ENCODE measurements at places on chromosomes 7 and 10.
A peak's percentile ranks its signal among the peaks of the same experiment; 100 is the strongest.

- no peak for DNase-seq
These were observed 229.6 kb downstream of the NSUN6 start for GRCh38 chr10:18421726-18422293.

DNA sequence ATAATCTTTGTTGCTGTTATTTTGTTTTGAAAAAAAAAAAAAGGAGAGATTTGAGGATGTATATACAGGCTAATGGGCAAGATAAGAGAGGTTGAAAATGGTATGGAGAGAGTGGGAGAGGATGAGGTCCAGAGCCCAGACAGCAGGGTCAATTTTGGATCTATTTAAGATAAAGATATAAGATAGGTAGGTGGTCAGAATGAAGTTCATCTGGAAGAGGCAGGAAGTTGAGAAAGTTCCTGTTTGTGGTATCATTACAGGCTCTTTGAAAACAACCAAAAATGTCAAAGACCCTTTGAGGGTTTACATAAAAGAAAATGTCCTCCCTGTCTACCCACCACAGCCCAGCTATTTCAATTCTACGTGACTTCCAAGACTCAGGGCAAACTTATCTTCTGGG, 7.5 kb downstream of the CEP41 start:
- DNase-seq = no peak

DNA sequence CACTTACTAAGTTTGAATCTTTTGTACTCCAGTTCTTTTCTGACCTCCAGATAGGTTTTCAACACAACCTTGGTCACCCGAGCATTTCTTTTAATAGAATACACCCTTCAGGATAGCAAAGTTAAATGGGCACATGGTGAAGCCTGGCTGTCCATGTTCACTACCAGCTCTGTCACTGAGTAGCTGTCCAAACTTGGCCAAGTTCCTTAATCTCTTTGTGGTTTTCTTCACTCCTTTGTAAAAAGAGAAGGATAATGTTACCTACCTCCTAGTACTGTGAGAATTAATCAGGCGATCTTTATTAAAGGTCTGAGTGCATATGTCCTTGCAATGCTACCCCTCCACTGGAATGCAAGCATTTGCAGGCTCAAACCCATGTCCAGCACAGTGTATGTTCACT, 128.1 kb upstream of the PTPRZ1 start:
- DNase-seq = no peak

DNA sequence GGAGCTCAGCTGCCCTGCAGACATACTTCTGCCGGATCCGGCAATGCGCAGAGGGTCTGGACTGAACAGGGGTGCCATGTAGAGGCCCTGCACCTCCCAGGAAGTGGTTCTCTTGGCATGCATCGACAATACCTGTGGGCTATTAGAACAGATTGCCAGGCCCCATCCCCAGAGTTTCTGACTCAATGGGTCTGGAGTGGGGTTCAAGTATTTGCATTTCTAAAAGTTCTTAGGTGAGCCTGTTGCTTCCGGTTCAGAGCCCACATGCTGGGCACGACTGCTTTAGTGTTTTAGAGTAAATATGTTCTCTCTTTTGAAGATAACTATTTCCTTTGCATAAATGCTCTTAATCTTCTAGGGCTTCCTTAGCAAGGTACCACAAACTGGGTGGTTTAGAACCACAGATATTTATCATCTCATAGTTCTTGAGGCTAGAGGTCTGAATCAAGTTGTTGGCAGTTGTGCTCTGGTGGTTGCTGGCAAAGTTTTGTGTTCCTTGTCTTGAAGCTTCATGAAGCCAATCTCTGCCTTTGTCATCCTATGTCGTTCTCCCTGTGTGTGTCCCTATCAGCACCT, 435.5 kb downstream of the TCERG1L start:
- DNase-seq = no peak

GRCh38 chr7:92880212-92881090, 44.1 kb upstream of the CDK6 start:
- no peak for DNase-seq

GRCh38 chr7:105652359-105652993, 71.2 kb upstream of the EFCAB10 start:
- peak; percentile 71 for DNase-seq

- no peak for DNase-seq
These were observed 149.7 kb downstream of the NPSR1 start for GRCh38 chr7:34807548-34808340.

DNA sequence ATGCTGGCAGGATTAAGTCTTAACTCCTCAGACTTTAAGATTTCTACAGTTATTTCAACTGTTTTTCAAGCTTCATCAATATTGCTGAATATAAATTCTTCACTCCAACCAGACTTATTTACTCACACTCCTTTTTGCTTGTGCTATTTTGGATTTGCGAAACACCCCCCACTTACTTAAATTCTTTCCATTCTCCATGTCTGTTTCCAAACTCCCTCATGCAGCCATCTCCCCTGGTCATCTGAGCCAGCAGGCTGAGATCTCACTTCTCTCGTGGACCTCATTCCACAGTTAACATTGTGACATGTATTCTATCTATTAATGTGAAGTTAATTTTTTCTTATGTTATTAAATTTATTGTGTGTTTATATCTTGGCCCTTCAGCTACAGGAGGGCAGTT, 188.9 kb upstream of the HDAC9 start:
- DNase-seq = no peak

Measured in umbilical cord (tissue), 2 donors.